ENCODE measurements at places on chromosomes 1 and 21.

DNA sequence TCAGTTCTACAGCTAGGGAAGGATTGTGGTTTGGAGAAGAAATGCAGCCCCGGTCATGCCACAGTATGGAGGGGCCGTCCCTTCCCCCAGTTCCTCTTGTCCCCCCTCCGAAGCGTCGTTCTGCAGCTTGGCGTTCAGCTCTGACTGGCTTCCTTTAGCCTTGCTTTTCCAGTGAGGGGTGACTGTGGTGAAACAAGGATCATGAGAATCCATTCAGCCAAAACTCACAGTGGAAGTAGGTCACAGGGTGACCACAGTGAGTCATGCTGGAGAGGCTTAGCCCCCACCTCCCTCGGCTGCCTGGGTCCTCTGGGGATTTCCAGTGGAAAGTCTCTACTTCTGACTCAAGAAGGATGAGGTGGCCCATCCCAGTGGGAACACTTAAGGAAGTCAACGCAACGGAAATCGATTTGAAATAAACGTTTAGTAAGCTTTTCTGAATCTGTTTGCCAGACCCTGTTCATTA lies 37.3 kb upstream of the COL6A2 start:
- DNase-seq, result no peak

GRCh38 chr1:159122005-159122621 lies 45.5 kb upstream of the AIM2 start:
- no peak for DNase-seq

DNA sequence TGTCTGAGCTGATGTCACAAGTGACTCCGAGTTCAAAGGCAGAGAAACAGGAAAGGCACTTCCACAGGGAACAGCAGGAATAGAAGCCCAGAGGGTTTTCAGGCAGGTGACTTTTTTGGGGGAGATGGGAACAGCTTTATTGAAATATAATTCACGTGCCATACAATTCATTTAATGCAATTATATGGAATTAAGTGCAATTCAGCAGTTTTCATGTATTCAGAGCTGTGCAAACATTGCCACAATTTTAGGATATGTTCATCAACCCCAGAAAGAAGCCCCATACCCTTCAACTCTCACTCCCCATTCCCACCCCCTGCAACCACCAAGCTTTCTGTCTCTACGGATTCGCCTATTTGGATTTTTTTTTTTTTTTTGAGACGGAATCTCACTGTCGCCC lies 17.0 kb downstream of the KCNAB2 start:
- no peak for DNase-seq

GRCh38 chr1:55275151-55275748 lies 60.1 kb upstream of the USP24 start:
- no peak for DNase-seq

DNA sequence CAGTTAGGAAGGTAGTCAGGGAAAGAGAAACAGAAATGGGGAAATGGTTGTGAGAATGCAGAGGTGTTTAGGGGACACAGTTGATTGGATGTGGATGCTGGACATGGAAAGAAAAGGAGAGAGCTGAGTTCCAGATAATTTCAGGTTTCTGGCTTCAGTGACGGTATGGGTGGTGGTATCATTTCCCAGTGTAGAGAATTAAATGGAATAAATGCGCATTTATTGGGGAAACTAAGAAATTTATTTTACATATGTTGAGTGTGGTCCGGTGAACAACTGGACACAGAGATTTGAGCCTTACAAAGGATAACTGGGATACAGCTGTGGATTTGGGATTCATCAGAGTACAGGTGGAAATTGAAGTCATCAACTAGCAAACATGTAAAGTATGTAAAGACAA lies 12.4 kb upstream of the ZNF281 start:
- no peak for DNase-seq

DNA sequence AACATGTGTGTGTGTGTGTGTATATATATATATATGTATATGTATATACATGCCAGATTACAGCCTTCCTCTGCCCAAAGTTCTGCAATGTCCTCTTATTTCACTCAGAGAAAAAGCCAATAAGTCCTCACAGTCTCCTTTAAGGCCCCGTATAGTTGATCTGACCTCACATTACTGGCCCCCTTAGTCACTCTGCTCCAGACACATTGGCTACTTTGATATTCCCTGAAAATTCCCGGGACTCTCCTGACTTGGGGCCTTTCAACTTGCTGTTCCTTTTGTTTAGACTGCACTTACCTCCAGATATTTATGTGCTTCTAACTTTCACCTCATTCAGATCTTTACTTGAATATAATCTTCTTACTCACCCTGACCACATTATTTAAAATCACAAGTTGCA lies 4.2 kb upstream of the BSDC1 start:
- no peak for DNase-seq

DNA sequence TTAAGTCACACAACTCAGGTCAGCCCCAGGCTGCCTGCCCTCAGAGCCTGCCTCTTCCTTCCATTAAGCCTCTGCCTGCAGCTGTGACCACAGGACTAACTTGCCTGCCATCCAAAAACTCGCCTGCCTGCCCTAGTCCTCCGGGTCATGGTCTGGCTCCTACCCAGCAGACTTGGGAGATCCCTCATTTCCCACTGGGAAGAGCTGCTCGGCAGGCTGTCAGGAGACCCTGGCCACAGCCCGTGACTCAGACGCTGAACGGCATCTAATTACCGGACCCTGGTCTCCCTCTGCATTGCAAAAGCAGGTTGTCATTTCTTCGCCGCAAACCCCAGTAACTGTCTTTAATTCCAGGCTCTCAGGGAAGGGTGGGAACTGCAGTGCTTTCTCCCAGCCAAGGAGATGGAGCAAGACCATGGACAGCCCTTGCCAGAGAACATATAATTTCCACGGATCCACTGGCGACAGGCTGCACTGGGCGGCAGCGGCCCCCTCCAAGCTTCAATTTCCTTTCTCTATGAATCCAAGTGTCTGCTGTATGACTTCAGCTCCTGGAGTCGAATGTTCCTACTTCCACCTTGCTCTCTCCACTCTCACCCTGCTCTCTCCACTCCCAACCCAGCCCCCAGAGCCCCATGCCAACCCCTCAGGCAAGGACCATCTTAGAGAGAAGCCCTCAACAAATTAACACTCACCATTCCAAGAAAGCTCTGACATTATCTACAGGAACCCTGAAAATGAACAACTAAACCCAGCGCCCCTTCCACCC lies 20.4 kb downstream of the OLFML2B start:
- no peak for DNase-seq

DNA sequence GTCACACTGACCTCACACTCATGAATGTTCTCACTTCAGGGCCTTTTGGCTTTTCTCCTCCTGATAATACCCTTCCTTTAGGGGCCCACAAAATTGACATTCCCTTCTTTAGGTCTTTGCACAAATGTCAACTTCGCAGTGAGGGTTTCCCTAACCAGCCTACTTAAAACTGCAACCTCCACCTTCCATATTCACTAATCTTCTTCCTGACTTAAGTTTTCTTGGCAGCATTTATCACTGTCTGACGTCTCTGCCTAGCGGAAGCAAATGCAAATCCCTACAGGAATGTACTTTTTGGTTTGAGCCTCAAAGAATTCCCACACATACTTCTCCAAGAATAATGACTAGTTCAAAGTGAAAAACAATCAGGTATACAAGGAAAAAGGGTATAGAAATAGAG lies 32.8 kb downstream of the INTS7 start:
- DNase-seq, result no peak

GRCh38 chr1:235855811-235856429 lies 10.8 kb downstream of the LYST start:
- no peak for DNase-seq

DNA sequence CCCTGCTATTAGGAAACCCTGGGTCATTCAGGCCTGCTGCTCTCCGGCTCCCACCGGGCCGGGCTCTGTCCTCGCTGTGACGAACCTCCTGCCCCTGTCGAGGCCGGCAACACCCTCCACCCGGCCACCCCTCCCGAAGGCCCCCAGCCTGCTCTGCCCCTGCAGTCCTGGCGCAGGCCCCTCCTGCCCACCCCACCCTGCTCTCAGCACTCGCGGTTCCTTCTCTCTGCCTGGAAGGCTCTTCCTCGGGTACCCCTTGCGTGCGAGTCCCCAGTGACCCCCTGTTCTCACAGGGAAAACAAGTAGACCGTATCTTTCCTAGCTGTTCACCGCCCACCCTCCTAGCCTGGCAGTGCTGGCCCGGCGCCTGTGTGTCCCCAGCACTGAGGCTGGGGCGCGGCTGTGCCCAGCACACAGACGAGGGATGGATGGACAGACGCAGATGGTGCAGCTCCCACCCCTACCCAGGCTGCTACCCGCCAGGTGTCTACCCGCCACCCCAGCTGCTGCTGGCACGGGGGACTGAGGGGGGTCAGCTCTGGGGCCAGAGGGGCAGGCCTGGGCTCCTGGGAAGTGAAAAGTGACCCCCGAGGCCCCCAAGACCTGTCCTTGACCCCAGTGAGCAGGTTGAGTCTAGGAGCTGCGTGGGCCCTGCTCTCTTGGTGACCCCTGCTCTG lies 3.1 kb upstream of the VWA1 start:
- DNase-seq, result no peak

DNA sequence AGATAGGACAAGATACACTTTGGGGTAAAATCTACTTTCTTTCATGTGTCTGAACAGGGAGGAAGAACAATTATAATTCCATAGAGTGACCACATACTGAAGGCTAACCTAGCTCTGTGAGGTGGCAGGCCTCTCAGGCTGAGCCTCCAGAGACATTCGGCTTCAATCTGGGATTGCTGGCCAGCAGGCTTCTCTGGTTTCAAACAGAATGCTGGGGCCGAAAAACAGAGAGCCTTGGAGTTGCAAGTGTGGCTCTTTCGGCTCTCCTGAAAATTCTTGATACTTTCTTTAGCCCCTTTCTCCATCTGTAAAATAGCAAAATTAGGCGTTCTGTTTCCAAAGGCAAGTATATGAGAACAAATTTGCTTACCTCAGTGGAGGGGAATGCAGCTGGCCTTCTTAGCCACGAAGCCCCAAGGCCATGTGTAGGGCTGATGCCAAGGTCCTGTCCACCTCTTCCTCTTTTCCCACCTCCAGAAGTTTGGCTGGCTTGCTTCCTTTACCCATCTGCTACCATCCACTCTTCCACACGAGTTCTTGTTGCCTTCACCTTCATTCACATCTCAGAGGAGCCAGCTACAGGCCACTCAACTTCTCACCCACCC lies 30.0 kb upstream of the UBE2U start:
- no peak for DNase-seq

- DNase-seq, result no peak
Measured at GRCh38 chr1:54401799-54402198, 4.4 kb downstream of the SSBP3 start.

- no peak for DNase-seq
Measured at GRCh38 chr21:38567335-38567969, 69.2 kb upstream of the ERG start.

DNA sequence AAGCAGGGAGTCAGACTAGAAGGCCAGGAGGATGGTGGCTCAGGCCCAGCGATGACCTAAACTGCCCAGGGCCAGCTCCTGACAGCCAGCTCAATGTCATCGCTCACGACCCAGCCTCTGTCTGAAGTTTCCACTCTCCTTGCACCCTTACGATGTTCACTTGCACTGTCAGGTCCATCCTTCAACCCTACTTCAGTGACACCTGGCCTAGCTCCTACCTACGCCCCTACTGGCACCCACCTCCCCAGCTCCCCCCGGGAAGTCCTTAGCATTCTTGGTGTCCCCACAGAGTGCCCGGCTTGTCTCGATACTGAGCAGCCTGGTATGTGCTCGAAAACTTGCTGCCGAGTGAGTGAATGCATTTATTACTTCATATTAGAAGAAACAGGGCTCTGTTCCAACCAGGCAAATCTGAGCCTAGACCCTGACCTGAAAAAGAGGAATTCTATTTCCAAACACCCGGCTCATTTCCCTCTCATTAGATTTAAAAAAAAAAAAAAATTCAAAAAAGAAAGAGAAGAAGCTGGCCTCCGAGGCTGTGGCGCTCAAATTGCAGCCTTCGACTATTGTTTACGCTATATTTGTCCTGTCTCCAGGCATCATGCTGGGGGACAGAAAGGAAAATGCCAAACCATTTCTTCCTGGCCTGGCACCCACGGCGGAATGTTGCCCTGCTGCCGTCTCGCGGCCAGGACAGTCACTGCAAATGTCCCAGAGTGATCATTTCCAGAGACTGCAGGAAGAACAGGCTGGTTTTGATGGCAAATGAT lies 29.8 kb upstream of the LRRC38 start:
- no peak for DNase-seq

GRCh38 chr1:90526954-90527353 lies 190.1 kb downstream of the BARHL2 start:
- DNase-seq, result no peak

GRCh38 chr1:113276507-113276906 lies 113.8 kb upstream of the MAGI3 start:
- DNase-seq, result no peak

DNA sequence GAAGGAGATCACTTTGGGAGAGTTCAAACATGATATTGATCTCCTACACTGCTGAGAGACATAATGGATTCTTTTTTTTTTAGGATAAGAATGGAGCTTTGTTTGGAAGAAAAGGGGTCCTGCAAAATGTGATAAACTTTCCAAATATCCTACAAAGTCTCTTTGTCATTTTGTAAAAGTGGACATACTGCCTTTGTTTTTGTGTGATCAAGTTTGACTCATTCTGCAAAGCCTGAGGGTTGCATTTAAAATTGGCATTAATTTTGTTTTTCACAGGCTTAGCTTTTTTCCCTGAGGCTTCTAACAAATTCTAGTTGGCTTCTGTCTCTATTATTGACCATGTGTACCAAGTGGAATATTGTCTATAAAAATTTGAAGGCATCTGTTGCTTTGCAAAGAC lies 113.2 kb downstream of the AK5 start:
- DNase-seq, result no peak

GRCh38 chr1:72037745-72038343 lies 244.5 kb downstream of the NEGR1 start:
- no peak for DNase-seq

- DNase-seq, result no peak
Measured at GRCh38 chr1:53588053-53588779, 129.0 kb downstream of the DMRTB1 start.

DNA sequence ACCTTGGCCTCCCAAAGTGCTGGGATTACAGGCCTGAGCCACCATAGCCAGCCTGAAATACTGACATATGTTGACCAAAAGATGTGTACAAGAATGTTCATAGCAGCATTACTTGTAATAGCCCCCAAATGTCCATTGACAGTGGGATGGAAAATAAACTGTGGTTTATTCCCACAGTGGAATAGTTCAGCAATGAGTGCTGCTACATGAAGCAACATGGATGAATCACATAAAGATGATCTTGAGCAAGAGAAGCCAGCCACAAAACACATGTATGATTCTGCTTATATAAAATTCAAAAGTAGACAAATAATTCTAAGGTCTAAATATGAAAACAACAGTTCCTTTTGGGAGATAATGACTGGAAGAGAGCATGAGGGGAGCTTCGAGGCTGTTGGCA lies 9.1 kb upstream of the CREG1 start:
- no peak for DNase-seq

- no peak for DNase-seq
Measured at GRCh38 chr1:19361611-19362147, 49.6 kb downstream of the SLC66A1 start.

Data from cortex of kidney (tissue), 1 donor.